IMR-90 (cell line): ENCODE measurements at places on chromosomes 12 and 14.

GRCh38 chr12:20426191-20426590, 57.9 kb downstream of the PDE3A start:
- DNase-seq: no peak

GRCh38 chr14:70188322-70188658, 461 bp downstream of the SLC8A3 start:
- DNase-seq: no peak

DNA sequence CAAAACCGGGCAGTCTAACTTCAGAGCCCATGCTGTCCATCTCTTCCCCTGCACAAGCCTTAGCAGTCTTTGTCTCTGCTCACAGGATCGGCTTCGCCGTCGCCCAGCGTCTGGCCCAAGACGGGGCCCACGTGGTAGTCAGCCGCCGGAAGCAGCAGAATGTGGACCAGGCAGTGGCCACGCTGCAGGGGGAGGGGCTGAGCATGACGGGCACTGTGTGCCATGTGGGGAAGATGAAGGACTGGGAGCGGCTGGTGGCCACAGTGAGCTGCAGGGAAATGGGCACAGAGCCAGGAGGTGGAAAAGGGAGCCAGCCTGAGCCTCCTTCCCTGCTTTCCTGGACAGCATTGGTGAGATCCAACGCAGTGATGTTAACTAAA, 14.2 kb upstream of the CARMIL3 start:
- no peak for DNase-seq

DNA sequence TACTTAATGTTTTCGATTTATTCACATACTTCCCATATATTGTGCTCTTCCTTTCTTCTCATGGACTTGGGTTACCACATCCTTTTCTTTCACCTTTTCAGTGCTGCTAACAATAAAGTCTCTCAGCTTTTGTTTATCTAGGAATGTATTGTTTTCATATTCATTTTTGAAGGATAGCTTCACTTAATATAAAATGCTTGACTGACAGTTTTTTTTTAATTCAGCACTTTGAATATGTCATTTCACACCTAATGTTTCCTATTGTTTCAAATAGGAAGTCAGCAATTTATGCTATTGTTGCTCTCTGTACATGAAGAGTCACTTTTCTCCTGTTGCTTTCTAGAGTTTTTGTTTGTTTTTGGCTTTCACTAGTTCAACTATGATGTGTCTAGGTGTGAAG, 738.3 kb upstream of the STXBP6 start:
- DNase-seq: no peak

- peak; percentile 90 for DNase-seq
Observed at GRCh38 chr12:107759410-107759809, 1.5 kb downstream of the PRDM4 start.

GRCh38 chr14:57293866-57294837, 25.4 kb downstream of the AP5M1 start:
- peak; percentile 35 for DNase-seq

GRCh38 chr14:75279153-75279762, 630 bp downstream of the FOS start:
- peak; percentile 83 for DNase-seq

DNA sequence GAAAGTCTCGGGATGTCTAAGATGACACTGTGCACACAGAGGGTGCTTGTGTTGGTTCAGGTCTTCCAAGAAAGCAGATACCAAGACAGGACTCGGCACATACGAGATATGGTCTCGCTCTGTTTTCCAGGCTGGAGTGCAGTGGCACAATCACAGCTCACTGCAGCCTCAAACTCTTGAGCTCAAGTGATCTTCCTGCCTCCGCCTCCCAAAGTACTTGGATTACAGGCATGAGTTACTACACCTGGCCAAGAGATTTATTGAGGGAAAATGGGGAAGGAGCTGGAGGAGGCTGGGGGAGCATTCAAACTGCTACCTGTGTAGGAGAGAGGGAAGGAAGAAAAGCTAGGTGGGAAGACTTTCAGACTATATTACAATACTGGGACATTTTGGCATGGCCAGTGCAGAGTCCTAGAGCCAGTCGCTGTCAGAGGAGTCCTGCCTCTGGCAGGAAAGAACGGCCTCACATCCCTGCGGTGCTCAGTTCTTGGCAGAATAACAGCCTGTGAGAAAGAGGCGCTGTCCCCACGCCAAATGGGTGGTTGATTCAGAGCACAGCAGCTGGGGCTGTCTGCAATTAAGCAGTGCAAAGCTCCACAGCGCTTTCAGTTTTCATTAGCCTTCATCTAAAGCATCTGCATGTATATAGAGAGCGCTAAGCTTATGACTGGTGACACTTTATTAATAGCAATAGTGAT, 18.3 kb downstream of the SLC17A8 start:
- DNase-seq: peak; percentile 16

GRCh38 chr12:113113397-113113796, 22.2 kb downstream of the RASAL1 start:
- DNase-seq: no peak

DNA sequence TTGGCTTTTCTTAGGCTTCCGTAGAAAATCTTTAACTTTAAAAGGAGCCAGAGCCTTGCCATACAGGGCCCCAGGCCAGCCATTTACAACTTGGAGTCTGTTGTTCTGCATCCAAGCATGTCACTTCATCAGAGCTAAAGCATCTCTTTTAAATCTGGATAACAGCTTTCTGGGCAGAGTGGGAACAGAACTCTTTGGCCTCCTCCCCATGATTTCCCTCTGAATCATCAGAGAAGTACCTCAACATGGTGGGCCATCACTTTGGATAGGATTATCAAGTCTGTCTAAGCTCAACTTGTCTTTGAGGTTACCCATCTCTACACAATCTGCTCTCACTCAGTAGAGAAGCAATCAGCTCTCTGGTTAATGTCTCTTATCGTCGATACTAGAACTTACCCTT, 170.9 kb downstream of the SLC6A15 start:
- DNase-seq: no peak

- DNase-seq: no peak
Observed at GRCh38 chr12:104462931-104463339, 6.2 kb downstream of the CHST11 start.

- DNase-seq: no peak
Observed at GRCh38 chr12:93356214-93356613, 21.5 kb upstream of the NUDT4 start.

DNA sequence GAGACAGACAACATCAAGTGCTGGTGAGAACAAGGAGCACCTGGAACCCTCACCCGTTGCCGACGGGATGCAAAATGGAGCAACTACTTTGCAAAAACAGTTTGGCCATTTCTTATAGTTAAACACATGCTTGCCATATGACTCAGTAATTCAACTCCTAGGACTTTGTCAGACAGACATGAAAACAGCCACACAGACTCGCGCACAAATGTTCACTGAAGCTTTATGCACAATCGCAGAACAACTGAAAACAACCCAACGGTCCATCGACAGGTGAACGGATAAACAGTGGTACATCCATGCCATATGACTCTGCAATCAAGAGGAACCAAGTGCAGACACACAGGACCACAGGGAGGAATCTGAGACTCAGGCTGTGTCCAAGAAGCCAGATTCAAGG, 30.8 kb downstream of the NCOR2 start:
- DNase-seq: peak; percentile 65

- DNase-seq: no peak
Observed at GRCh38 chr12:47819138-47819895, 386 bp downstream of the HDAC7 start.

- DNase-seq: peak; percentile 41
Observed at GRCh38 chr14:101731187-101732080, 30.1 kb upstream of the PPP2R5C start.

DNA sequence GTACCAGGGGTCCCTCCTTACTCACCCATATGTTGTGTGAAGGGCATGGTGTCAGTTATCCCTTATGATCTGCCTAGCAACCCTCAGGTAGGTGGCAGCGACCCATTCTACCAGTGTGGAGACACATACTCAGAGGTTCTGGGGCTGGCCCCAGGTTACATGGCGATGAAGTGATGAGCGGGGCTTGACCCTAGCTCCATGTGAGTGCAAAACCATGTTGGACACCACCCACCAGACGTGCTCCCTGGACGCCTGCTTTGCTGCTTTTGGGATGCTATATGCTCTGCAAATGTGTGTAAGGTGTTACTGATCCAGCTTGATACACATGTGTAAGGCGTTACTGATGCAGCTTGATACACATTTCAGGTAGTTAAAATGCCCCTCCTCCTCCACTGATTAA, 33.3 kb downstream of the EP400 start:
- DNase-seq: no peak

- peak; percentile 68 for DNase-seq
Observed at GRCh38 chr12:26434299-26435068, 239.1 kb downstream of the SSPN start.

GRCh38 chr12:14896521-14897169, 11.0 kb upstream of the MGP start:
- DNase-seq: peak; percentile 79

DNA sequence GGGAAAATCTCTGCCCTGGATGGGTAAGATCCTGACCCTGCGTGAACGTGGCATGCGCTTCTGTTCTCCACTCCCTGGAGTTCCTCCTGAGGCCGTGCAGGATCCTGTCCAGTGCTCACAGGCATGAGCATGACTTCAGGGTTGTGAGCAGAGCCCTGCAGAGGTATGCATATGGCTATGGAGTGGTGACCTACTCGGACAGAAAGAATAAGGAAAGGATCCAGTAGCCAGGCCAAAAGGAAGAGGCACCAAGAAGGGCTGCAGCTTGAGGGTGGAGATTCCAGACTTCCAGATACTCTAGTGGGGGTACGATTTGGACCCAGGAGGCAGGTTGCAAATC, 20.8 kb upstream of the CD27 start:
- no peak for DNase-seq

DNA sequence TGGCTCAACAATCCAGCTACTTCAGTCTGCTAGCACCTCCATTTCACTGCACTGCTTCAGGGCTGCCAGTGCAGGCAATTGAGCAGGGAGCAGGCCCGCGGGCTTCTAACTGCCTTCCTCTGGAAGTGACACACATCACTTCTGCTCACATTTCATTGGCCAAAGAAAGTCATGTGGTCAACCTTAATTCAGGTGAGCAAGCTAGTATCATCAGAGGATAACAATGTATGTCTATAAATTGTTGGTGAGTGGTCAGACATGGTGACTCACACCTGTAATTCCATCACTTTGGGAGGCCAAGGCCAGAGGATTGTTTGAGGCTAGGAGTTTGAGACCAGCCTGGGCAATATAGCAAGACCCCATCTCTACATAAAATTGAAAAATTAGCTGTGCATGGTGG, 22.3 kb upstream of the CHGA start:
- DNase-seq: no peak

GRCh38 chr12:67695974-67696373, 47.4 kb downstream of the DYRK2 start:
- DNase-seq: no peak
